Ascending aorta (tissue), 2 donors: ENCODE measurements at places on chromosomes 6 and 20. TPM values are rescaled to one million over a fixed set of nuclear protein-coding genes. Genes with fewer than 3 reads are reported as not detected.

GRCh38 chr6:225907-226306, 66.4 kb upstream of the DUSP22 start:
- DNase-seq: peak; percentile 56

The MUCL3 gene
- total RNA-seq: not detected

DNA sequence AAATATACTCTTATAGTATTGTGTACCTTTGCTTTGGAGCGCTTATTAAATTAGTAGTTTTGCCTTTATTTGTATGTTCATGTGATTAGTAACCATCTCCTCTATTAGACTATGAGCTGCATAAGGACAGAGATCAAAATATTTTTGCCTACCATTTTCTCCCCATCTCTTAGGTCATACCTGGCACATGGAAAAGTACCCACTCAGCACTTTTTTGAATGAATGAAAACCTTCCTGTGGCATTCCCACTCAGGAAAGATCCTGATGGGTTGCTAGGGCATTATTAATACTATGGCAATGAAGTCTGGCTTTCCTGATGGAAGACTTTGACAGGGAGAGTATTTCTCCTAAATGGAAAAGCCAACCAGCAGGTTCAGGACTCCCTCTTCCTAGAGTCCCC, 20.3 kb upstream of the CHD6 start:
- no peak for DNase-seq

DNA sequence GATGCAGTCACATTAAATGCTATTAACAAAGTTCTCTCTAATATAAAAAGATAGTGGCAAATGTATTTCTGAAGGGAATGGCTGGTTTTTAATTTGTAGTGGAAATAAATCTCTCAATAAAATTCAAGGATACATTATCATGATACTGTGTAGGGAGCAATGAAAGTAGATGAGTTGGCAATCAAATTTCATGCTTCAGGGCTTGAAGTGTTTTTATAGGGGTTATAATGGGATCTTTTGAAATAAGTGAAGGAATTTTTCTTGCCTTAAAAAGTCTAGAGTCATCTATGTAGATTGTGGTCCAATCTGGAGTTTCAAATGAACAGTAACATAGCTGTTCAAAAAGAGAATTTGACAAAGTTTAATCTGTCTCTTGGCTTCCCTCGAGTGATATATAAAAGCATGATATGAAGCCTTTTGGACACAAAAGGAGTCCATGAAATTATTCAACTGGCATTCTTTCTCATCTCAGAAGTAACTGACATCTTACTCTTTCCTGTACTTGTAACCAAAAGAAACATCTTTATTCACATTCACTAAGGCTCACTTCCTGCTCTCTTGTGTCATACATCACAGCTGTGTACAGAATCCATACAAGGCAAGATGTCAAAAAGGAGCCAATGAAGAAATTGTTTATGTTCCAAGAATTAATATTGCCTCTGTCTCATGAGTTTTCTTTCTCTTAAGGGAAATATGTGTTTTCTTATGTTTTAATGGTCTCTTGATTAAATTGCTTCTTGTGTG, 591.0 kb upstream of the GJE1 start:
- DNase-seq: no peak

DNA sequence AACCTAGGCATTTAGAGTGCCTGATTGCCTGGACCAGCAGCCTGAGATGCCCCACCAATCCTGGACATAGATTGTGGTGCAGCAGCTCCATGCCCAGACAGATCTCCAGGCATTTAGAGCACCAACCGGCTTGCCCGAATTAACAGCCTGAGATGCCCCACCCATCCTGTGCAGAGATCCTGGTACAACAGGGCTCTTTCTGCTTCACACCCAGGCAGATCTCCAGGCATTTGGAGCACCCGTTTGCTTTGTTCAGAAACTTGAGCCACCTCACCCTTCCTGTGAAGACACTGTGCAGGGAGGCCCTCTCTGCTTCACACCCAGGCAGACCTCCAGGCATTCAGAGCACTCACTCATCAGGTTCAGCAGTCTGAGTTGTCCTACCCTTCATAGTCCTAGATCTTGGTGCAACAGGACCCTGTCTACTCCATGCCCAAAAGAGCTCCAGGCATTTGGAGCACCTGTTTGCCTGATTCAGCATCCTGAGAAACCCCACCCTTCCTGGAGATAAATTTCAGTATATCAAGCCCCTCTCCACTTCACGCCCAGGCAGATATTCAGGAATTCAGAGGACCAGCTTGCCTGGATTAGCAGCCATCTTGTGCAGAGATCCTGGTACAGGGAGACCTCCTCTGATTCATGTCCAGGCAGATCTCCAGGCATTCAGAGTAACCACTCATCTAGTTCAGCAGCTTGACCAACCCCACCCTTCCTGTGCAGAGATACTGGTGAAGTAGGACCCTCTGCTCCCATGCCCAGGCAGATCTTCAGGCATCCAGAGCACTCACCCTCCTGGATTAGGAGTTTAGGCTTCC, 189.2 kb upstream of the FERMT1 start:
- no peak for DNase-seq

The RCAN2 gene
- 83.4 TPM for total RNA-seq

- no peak for DNase-seq
Observed at GRCh38 chr6:35062676-35063574, 78.2 kb downstream of the TCP11 start.

The DEFB132 gene
- total RNA-seq: 0.32 TPM

- DNase-seq: no peak
Observed at GRCh38 chr6:22965889-22966288, 396.5 kb downstream of the HDGFL1 start.
